ENCODE measurements at places on chromosomes 2 and 18. TPM values are rescaled to one million over a fixed set of nuclear protein-coding genes. Genes with fewer than 3 reads are reported as not detected.

GRCh38 chr2:23149777-23150176 is 235.2 kb upstream of the KLHL29 start:
- H3K4me3 ChIP-seq: no peak overlapping the region
- DNase-seq: no peak
- H3K4me1 ChIP-seq: no peaks in the 10 kb centered on the region
- H3K27me3 ChIP-seq: no peaks in the 10 kb centered on the region
- no peak overlapping the region for H3K27ac ChIP-seq

- DNase-seq: no peak
- no peaks in the 10 kb centered on the region for H3K4me1 ChIP-seq
- peaks cover 19% of the 10 kb centered on the region for H3K27me3 ChIP-seq
- H3K27ac ChIP-seq: no peak overlapping the region
- no peak overlapping the region for H3K4me3 ChIP-seq
These were observed 306.2 kb downstream of the SETBP1 start for GRCh38 chr18:44986933-44987332.

DNA sequence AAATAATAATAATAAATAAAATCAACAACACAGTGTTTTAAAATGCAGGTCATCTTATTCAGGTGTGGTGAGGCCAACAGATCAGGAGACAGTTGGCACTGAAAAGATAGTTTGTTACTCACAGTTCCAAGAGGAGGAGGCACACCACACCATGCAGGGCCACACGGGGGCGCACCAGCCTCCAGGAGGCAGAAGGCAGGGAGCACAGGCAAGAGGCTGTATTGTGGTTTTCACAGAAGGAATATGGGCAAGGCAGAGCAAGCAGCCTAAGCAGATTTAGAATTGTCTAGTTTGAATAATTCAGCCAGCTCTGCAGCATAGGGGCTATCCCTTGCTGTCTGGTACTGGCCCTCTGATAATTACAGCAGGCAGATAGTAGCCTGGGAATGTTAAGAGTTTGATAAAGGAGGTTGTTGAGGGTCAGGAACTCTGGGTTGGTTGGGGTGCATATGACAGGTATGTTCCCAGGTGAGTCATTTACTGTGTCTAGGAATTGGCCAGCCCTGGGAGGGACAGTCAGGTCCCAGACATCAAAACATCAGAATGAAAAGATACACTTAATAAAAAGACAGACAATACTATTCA is 31.3 kb downstream of the KIAA2012 start:
- H3K4me3 ChIP-seq: no peak overlapping the region
- no peaks in the 10 kb centered on the region for H3K4me1 ChIP-seq
- peaks cover 3% of the 10 kb centered on the region for H3K36me3 ChIP-seq
- DNase-seq: no peak

DNA sequence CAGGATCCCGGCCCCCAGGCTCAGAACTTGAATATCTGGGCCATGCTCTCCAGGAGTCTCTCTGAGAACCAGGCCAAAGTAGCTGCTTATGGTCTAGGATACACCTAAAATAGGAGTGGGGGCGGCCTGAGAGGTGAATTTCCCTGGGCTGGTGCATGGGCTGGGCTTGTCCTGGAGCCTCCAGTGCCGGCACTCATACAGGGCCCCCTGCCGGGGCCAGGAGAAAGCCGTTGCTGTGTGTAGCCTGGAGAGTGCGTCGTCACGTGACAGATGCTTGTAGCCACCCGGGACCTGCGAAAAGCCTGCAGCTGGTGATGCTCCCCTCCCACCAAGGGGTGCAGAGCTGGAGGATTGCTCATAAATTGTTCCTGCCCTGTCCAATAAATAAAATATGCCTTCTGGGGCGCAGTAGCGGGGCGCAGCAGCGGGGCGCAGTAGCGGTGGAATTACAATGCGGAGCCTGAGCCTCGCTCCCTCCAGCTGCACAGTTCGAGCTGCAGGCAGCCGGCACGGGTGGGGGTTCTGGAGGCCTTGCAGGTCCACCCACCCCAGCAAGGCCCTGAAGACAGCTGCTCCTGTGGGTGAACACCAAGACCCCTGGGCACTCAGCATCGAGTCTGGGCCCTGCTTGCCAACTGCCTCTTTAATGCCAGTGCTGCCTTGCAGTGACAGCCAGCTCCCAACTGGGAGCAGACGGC is 289.9 kb downstream of the NDUFA10 start:
- no peak for DNase-seq
- peaks cover 11% of the 10 kb centered on the region for H3K4me1 ChIP-seq
- H3K27ac ChIP-seq: no peak overlapping the region

DNA sequence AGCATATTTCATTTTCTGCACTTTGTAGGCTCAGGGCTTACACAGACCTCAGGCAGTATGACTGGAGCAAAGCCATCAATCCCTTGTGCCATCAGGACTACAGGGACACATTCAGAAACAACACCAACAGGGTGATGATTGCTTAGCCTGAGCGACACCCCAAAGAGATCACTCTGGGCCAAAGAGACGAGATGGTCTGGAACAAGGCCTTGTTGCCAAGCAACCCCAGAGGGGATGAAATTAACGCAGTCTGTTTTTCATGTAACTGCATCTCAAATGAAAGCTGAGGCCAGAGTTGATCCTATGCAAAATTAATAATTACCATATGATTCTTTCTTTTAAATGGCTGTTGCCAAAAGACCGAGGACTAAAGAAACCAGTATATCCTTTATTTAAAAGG is 20.2 kb upstream of the B3GNT2 start:
- H3K4me3 ChIP-seq: no peak overlapping the region
- no peaks in the 10 kb centered on the region for H3K36me3 ChIP-seq
- no peaks in the 10 kb centered on the region for H3K27me3 ChIP-seq
- H3K4me1 ChIP-seq: peaks cover 2% of the 10 kb centered on the region

DNA sequence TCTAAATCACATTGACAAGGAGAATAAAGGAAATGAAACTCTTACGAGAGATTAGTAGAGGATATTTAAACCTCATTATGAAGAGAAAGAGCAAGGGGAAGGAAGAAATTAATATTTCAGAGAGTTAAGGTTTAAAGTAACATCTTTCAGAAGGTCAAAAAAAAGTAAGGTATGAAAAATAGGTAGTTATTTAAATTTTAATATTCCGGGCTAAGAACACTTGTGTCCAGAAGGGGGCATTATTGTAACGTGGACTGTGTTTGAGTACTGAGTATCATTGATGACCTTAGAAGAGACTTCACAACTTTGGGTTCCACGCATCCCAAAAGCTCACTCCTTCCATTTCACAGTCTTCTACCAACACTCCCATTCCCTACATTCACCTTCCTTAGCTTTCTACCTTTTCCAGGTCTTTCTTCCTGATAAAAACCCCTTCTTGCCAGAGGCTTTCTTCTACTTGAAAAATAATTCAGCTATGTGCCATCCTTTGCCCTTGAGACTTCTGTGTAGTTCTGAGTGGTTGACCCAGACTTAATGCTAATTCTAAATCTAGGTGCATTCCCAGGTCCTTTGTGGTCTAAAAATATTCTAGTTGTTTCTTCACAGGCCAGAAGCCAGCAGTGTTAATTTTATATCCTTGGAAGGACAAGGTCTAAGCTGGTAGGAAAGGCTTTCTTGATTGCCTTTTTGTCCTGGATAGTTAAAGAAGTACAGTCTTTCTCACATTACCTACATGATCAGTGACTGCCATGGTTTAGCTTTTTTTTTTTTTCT is 16.5 kb downstream of the DYNC1I2 start:
- no peaks in the 10 kb centered on the region for H3K36me3 ChIP-seq
- DNase-seq: no peak
- H3K4me1 ChIP-seq: peaks cover 11% of the 10 kb centered on the region
- H3K27me3 ChIP-seq: no peaks in the 10 kb centered on the region
- H3K4me3 ChIP-seq: no peak overlapping the region
- no peak overlapping the region for H3K27ac ChIP-seq

GRCh38 chr2:120809151-120809550 is 73.5 kb downstream of the GLI2 start:
- peaks cover 39% of the 10 kb centered on the region for H3K27me3 ChIP-seq
- no peaks in the 10 kb centered on the region for H3K4me1 ChIP-seq
- no peak overlapping the region for H3K4me3 ChIP-seq
- no peak overlapping the region for H3K27ac ChIP-seq

DNA sequence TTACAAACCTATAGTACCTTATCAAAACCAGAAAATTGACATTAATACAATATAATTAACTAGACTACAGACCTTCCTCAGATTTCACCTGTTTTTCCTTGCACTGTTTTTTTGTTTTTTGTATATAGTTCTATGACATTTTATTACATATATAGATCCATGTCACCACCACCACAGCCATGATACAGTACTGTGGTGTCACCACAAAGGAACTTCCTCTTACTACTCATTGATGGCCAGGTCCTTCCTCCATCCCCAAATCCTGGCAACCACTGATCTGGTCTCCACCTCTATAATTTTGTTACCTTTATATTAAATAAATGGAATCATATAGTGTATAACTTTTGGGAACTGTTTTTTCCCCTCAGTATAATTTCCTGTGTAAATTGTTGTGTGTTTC is 19.4 kb upstream of the ATP6V1B1 start:
- H3K4me1 ChIP-seq: no peaks in the 10 kb centered on the region
- peaks cover 52% of the 10 kb centered on the region for H3K27me3 ChIP-seq
- H3K27ac ChIP-seq: no peak overlapping the region
- H3K36me3 ChIP-seq: no peaks in the 10 kb centered on the region
- H3K4me3 ChIP-seq: no peak overlapping the region

- no peak overlapping the region for H3K27ac ChIP-seq
- no peaks in the 10 kb centered on the region for H3K27me3 ChIP-seq
- no peak overlapping the region for H3K4me3 ChIP-seq
- no peaks in the 10 kb centered on the region for H3K4me1 ChIP-seq
These were observed 1488.0 kb upstream of the CELF4 start for GRCh38 chr18:39053571-39053970.

- no peak overlapping the region for H3K27ac ChIP-seq
- DNase-seq: no peak
- no peaks in the 10 kb centered on the region for H3K4me1 ChIP-seq
- no peaks in the 10 kb centered on the region for H3K36me3 ChIP-seq
- H3K27me3 ChIP-seq: peaks cover 28% of the 10 kb centered on the region
These were observed 93.7 kb upstream of the HS6ST1 start for GRCh38 chr2:128412181-128412871.

- DNase-seq: no peak
- H3K27me3 ChIP-seq: no peaks in the 10 kb centered on the region
- H3K4me1 ChIP-seq: no peaks in the 10 kb centered on the region
- no peak overlapping the region for H3K27ac ChIP-seq
These were observed 70.6 kb upstream of the KLF7 start for GRCh38 chr2:207236156-207236935.

DNA sequence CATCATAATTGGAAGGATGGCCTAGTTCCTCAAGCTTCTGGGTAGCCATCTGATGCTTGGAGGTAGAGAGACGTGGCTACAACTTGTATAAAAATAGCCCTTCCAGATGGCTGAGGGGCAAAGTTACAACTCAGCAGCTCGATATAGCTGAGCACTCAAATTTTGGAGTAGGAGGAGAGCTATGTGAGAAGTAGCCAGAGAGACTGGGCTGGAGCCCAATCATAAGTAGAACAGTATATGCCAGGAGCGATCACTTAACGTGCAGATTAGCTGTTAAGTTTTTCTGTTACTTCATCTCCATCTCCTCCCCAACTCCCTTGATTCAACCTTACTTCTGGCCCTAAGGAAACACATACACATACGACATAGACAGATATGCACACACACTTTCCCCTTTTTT is 28.8 kb downstream of the CNRIP1 start:
- H3K27me3 ChIP-seq: peaks cover 27% of the 10 kb centered on the region
- H3K4me1 ChIP-seq: no peaks in the 10 kb centered on the region
- H3K36me3 ChIP-seq: no peaks in the 10 kb centered on the region
- no peak overlapping the region for H3K4me3 ChIP-seq
- DNase-seq: no peak

DNA sequence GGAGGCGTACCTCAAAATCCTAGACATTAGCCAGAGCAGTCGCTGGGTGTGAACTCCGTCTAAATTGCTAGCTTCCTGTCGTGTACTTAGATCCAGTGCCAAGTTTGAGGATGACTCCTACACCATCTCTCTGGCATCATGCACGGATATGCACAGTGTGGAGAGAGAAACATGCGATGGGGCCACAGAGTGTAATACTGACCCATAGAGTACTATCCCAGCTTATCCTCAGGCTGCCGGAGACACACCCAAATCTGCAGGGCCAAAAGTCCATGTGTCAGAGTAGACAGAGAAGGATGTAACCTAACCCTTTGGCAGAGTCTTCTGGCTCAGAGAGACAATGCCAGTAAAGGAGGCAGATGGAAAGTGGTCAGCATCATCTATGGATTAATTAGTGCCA is 84.2 kb downstream of the ARL4C start:
- DNase-seq: no peak
- peaks cover 24% of the 10 kb centered on the region for H3K4me1 ChIP-seq
- no peak overlapping the region for H3K4me3 ChIP-seq

DNA sequence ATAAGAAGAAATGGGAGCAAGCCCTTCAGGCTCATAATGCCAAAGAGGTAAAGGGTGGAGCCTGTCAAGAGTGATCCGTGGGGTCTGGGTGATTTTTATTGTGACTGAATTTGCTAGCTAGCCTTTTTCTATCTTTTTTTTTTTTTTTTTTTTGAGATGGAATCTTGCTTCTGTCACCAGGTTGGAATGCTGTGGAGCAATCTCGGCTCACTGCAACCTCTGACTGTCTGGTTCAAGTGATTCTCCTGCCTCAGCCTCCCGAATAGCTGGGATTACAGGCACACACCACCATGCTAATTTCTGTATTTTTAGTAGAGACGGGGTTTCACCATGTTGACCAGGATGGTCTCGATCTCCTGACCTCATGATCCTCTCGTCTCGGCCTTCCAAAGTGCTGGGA is 29.1 kb downstream of the DRC1 start:
- DNase-seq: no peak
- H3K36me3 ChIP-seq: peaks cover 2% of the 10 kb centered on the region
- H3K4me1 ChIP-seq: no peaks in the 10 kb centered on the region
- no peak overlapping the region for H3K27ac ChIP-seq
- no peak overlapping the region for H3K4me3 ChIP-seq
- peaks cover 43% of the 10 kb centered on the region for H3K27me3 ChIP-seq

GRCh38 chr18:51196118-51196810 is 1.2 kb downstream of the MEX3C start:
- peaks cover 41% of the 10 kb centered on the region for H3K4me1 ChIP-seq
- H3K27me3 ChIP-seq: no peaks in the 10 kb centered on the region
- peak overlapping the region; percentile 96 for H3K27ac ChIP-seq
- peak; percentile 18 for DNase-seq

CTLA4 gene
- 77.2 TPM for total RNA-seq

CYBRD1 gene
- 0.44 TPM for total RNA-seq

HOXD3 gene
- total RNA-seq: not detected

POTEE gene
- total RNA-seq: 0.34 TPM

ASAP2 gene
- 0.75 TPM for total RNA-seq

FHOD3 gene
- not detected for total RNA-seq

APCDD1 gene
- total RNA-seq: not detected

CMPK2 gene
- 5.3 TPM for total RNA-seq

ACADL gene
- total RNA-seq: not detected

COL5A2 gene
- total RNA-seq: 0.37 TPM

ST6GAL2 gene
- total RNA-seq: 0.34 TPM

L3MBTL4 gene
- total RNA-seq: 0.18 TPM

TNFAIP6 gene
- total RNA-seq: not detected

PLA2R1 gene
- total RNA-seq: not detected

BZW1 gene
- 226 TPM for total RNA-seq

Measured in T-helper 17 cell (primary cell).